ENCODE measurements at places on chromosomes 6 and 20.

DNA sequence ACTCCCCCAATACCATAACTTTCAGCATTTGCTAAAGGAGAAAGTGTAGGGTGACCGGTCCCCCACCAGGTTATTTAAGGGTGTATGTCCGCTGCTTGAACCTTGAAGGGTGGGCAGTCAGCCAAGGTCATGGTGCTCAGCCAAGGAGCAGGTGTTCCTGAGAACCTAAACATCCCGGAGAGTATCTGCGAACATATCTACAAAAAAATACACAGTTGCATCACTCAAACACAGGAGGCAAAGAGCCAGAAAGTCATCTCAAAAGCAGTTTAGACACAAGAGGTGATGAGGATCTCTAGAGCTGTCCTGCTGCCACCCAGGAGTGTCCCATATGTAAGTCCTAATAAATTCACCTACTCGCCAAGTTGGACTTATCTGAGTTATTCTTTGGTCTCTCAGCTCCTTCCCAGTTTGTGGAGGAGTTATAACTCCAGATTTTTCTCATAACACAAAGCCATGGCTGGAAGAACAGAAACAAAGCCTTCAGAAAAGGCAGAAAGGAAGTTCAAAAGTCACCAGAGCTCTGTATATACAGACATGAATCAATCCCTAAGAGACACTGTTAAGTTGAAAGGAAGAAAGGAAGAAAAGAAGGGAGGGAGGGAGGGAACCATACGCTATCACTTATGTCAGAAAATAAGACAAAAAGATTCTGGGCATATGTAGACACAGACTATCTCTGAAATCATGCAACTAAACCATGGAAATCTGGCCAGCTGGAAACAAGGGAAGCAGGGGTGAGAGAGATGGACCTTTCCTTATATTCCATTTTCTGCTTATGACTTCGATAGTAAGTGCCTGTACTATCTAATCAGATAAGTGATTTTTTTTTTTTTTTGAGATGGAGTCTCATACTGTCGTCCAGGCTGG is 11.3 kb downstream of the MBOAT1 start:
- DNase-seq, result no peak

GRCh38 chr6:14166839-14167238 is 49.3 kb downstream of the CD83 start:
- DNase-seq, result no peak

- no peak for DNase-seq
These were observed 220.8 kb upstream of the HEY2 start for GRCh38 chr6:125528621-125529041.

DNA sequence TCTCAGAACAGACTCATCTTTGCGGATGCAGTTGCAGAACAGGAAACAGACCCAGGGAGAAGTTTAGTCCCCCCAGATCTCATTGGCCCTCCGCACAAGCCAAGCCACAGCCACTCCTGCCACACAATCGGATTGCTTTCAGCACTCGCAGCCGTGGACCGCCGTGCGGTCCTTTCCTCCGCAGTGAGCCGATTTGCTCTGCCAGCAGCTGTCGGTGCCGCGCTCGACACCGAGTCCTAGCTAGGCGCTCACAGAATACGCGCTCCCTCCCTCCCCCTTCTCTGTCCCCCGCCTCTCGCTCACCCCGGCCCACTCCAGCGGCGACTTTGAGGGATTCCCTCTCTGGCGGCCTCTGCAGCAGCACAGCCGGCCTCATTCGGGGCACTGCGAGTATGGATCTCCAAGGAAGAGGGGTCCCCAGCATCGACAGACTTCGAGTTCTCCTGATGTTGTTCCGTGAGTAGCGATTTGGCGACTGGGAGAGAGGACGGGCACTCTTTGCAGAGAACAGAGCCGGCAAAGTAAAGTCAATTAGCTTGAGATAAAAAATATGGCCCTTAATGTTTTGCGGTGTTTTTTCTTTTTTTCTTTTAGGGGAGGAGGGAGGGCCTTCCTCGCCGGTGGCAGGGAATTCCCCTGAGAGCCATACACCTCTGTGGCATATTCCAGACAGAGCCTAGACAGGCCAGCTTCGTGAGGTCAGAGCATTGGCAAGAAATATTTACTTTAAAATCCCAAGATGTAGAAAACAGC is at the start of gene LAMP5:
LAMP5 (plus strand) TSS at position 130 of the 753 bp plus-strand sequence; CDS start at position 393, 263 bp downstream.
- peak; percentile 68 for DNase-seq

DNA sequence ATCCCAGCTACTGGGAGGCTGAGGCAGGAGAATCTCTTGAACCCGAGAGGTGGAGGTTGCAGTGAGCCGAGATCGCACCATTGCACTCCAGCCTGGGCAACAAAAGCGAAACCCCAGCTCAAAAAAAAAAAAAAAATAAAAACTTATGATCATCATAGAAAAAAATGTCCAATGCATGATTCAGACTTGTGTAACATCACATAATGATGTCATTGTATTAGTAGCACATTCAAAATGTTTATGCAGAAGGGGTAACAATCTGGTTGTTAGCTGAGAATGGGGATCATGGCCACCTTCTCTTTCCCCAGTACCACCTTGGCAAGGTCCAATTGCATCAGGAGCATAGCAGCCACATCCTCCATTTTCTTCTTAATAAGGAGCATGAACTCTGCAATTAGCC is 137.6 kb upstream of the MARCKS start:
- no peak for DNase-seq

GRCh38 chr6:99288668-99289067 is 60.8 kb downstream of the FAXC start:
- DNase-seq, result no peak

Measured in left hindlimb (tissue), 1 donor.